Stimulated activated CD4-positive, alpha-beta T cell treated with anti-CD3 and anti-CD28 coated beads, Interleukin-12 subunit alpha, Interleukin-12 subunit beta, amount 100 ng/mL, for 48 hours (primary cell): ENCODE measurements at places on chromosomes 12 and 14.

- no peak for DNase-seq
These were observed 80.3 kb downstream of the SYNE2 start for GRCh38 chr14:63933110-63933509.

- DNase-seq = no peak
These were observed 24.7 kb upstream of the B4GALNT1 start for GRCh38 chr12:57657744-57658143.

DNA sequence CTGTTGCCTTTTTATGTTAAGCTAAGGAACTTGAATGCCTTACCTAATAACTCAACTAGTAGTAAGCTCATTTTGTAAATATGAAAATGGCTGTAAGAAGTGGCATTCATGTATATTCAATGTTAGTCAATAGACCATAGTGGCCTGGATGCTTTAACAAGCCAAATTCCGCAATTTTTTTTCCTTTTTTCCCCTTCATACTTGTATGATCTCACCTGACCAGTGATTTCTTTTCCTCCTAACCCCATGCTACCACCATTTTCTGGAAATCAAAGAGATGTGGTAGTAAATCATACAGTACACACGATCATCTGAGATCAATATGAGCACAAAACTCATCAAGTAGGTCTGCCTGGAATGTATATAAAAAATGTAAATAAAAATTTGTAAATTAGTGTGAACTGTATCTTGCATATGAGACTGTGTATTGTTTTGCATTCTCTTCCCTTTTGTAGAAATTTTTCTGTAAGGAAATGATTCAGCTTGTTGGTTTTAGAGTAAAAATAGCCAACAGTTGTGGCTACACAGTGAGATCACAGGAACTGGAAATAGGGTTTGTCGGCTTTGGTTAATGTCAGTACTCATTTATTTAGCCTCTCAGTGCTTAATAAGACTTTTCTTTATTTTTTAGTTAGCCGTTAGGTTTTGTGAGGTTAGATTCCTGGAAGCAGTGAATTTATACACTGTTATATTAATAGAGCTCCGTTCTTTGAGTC lies 62.5 kb downstream of the ETNK1 start:
- no peak for DNase-seq

DNA sequence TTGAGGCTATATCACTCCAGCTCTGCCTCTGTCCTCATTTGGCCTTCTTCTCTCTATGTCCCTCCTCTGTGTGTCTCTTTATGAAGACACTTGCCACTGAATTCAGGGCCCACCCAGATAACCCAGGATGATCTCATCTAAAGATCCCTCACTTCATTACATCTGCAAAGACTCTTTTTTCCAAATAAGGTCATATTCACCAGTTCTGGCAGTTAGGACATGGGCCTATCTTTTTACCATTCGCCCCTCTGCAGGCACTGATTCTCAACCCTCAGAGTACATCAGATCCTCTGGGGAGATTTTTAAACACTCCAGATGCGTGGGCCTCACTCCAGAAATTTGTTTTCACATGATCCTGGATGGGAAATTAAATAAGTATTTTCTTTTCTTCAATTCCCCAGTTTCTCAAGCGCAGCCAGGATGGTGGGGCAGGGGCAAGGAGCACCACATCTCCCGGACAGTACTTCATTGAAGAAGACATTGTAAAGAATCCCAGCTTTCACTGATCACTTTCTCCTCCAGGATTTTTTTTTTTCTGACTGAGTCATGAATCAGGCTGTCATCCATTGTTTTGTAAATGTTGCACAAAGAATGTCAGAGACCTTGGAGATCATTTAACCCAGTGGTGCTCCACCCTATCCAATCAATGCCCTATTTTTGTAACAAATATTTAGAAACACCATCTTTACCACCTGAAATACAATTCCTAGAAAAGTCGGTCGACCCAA lies 27.4 kb downstream of the CRACR2A start:
- no peak for DNase-seq

DNA sequence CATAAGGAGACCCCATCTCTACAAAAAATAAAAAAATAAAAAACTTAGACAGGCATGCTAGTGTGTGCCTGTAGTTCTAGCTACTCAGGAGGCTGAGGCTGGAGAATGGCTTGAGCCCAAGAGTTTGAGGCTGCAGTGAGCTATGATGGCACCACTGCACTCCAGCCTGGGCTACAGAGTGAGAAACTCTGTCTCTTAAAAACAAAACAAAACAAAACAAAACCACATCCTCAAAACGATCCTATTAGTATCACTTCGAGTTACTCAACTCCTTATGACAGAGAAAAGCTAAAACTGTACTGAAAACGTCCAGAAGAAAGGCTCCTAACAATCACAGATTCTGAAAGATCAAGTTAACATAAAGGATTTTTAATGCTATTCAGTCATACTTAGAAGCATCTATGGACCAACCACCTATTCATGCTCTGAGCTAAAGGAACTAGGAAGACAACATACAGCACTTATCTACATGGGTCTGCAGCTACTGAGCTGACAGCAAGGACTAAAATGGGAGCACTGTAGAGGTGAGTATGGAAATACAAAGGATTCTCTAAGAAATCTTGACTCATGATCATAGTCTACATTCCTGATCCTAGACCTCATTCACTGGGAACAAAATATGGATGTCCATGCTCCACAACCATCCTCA lies 75.3 kb upstream of the DUSP6 start:
- no peak for DNase-seq

DNA sequence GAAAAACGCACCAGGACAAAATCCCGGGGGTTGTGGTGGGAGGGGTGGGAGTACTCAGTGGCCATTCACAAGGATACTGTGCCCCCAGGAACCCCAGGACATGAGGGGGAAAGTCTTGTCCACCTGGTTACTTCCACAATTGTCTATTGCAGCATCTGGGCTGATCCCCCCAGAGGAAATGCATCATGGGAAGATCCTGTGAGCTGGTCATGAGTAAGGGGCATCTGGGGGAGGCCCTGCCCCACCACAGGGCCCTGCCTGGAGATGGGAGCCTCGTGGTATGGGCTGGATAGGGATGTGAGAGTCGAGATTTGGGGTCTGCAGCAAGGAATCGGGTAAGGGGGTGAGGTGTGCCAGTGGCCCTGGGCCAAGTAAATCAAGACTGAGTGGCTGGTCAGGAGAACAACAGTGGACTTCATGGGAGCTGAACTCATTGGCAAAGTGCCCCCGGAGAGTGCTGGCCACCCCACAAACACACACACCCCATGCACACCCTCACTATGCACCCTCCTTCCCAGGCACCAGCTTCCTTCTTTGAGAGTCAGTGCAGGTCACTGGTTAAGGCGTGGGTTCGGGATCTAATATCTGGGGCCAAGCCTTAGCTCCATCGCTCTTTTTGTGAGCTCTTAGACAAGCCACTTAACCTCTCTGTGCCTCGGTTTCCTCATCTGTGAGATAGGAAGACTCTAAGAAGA lies 3.0 kb upstream of the SERPINA1 start:
- no peak for DNase-seq

DNA sequence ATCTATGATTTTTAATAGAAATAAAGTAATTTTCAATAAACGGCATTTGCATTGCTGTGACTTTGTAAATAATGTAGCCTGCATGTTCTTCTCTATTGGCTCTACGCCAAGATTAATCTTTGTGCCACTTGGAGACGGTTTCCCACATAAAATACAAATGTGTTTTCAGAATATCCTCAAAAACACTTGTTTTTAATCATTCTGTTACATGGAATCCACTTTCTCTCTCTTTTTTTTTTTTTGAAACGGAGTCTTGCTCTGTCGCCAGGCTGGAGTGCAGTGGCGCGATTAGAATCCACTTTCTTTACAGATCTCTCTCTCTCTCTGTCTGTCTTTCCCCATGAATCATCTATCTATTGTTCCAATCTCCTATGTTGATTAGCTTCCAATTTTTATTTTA lies 22.8 kb upstream of the SSPN start:
- no peak for DNase-seq
